Stromal cell of bone marrow (primary cell): ENCODE measurements at places on chromosomes 3 and 15.

GRCh38 chr3:149638228-149639092, 19.4 kb downstream of the WWTR1 start:
- no peak for DNase-seq

DNA sequence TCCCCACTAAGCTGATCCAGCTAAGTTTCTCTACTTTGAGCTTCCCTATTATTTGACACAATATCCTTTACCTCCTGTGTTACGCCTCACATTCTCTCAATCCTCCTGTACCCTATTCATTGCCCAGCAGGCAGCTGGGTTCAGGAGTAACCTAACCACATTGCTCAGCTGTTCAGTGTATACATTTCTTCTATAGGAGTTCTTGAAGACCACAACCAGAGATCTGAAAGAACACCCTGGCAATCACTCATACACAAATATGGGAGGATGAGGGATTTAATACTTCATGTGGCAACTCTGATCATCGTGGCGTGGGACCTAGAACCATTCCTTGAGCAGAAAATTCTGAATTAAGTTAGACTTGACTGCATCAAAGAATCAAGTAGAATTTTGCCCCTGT, 346.8 kb upstream of the ARPP21 start:
- DNase-seq = no peak

DNA sequence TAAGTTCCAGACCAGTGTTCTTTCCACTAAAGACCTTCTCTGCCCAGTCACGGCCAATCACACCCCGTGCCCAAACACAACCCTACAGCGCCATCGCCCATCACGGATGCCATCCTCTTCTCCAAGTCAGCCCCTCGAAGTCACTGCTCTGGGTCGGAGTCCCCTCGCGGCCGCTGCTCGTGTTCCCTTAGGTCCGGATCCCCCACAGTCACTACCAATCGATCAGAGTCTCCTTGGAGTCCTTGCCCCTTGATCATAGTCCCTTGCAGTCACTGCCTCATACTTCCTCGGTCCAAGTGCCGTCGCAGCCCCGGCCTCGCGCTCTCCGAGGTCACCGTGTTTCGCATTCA, 461 bp downstream of the PCYT1A start:
- DNase-seq = no peak

GRCh38 chr3:129003578-129004112, 2.5 kb downstream of the EFCC1 start:
- DNase-seq = no peak

DNA sequence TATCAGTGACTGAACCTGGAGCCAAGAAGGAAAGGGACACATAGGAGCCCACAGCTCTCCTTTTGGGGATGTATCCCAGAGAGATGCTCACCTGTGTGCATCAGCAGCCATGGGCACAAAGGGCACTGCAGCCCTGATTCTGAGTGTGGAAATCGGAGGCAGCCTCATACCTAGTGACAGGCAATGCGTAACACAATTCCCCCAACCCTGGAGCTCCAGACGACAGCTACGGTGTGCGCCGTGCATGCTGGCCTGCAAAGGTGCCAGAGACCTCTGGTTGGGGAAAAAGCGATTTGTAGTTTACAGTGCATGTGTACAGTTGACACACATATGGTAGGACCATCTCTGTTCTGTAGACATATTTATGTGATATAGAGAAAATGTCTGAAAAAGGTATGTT, 59.0 kb upstream of the PLXNA1 start:
- no peak for DNase-seq

DNA sequence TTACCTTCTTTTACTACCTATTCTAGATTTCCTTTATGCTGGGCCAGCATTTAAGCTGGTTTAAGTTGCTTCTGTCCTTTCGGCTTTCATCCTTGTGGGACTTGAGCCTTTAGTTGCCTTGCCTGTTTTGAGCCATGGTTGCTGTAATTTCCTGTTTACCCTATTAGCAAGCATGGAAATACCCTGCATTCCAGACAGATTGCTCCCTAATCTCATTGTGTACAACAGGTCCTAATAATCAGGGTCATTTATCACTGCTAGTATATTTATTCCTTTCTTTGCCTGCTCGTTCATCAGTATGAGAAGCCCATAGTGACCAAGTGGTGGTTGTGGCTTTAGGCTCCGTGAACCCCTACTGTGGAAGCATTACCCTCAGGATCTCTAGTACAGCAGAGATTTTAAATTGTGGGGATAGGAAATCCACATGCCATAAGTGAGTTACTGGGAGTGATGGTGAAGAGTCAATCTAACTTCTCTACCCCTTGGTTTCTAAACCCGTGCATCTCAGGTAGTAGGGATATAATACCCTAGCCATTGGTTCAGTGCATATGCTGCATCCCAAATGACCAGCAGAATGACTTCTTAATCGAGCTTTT, 31.9 kb downstream of the NCK1 start:
- no peak for DNase-seq

DNA sequence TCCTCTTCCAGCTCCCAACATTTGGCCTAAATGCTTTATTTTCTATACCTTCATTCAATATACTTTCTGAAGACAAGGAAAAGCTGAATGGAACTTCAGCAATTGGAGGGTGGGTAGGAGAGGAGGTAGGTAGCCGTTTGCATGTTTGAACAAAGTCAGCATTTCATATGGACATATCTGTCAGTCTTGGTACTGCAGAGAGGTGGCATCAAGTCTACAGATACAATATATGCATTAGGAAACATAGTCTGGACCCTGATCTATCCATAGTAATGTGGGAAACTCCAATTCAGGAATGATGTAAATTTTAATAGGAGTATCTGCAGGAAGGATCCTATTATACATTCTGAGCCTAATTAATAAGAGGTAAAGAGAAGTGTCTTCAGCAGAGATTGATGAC, 526.4 kb downstream of the MECOM start:
- no peak for DNase-seq

GRCh38 chr3:101854608-101855304, 5.4 kb downstream of the NFKBIZ start:
- DNase-seq = no peak

DNA sequence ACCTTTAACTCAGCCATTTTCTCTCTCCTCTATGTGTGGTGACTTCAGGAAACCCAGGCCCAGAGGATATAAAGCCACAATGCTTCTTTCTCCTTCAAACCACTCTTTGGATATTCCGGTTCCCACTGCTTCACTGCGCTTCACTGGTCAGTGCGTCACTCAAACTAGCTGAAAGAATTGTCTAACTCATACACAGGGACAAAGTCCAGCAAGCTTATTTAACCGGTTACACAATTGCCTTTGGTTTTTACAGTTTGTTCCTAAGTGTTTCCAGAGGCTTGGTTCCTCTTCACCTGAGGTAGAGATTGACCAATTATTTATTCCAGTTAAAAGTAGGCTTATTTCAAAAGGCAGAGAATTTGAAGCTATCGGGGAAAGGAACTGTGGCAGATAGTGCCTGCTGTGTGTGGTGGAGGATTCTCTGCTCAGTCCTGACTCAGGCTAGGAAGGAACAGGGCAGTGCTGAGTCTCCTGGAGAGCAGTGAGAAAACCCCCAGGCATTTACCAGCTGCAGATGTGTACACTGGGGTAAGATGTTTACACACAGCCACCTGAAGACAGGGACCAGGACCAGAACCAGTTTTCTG, at the start of gene HGD:
Gene HGD (minus strand): TSS at position 145 of the 587 bp plus-strand sequence. CDS start 128 bp downstream, at position 17.
- DNase-seq = no peak

- no peak for DNase-seq
Measured at GRCh38 chr15:41106947-41107346, 9.1 kb downstream of the INO80 start.

DNA sequence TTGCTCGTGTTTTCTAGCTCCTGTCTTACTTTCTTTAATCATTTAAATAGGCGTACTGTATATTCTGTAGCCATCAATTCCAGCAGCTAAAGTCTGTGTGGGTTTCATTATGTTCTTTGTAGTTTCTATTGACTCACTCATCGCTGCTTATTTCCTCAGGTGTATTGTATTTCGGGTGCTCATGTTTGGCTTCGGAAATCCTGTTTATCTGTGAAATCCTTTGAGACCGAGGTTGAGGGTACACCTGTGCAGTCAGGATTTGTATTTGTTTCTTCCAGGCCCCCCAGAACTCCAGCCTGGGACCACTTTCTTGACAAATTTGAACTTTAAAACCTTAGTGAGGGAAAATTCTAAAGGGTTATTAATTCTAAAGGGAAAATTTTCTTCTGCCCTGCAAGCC, 2.0 kb upstream of the PAK2 start:
- no peak for DNase-seq

DNA sequence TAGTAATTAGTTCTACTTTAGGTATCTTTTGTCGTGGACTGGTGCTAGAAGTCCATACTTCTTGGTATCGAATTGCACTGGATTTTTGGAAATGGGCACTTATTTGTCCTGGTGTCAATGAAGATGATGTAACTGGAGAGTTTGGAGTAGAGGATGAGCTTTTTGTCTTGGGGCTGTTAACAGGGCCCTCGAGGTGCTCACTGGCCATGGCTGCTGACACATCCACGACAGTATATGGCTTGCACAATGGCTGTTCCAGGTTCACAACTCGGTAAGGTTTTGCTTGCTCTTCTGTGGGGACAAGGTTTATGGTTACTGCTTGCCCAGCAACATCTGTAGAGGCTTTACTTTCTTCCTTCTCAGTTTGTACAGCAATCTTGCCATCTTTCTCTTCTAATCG, 109.4 kb upstream of the TSPAN3 start:
- DNase-seq = no peak

DNA sequence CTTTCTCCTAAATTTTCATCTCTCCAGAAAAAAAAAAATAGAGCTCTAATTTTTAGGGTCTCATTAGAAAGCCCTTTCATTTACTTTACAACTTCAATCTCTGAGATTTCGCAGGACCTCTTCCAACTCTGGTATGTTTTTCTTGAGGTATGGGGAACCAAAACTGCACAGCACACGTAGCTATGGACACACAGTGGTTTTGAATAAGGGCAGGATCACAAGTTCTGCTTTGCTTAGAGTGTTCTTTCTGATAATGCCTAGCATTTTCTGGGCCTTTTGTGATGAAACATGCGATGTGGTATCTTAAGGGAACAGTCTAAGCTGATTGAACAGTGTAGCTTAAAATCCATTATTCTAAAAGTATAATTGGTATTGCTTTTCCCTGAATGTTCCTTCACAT, 25.3 kb downstream of the ZNF592 start:
- no peak for DNase-seq

DNA sequence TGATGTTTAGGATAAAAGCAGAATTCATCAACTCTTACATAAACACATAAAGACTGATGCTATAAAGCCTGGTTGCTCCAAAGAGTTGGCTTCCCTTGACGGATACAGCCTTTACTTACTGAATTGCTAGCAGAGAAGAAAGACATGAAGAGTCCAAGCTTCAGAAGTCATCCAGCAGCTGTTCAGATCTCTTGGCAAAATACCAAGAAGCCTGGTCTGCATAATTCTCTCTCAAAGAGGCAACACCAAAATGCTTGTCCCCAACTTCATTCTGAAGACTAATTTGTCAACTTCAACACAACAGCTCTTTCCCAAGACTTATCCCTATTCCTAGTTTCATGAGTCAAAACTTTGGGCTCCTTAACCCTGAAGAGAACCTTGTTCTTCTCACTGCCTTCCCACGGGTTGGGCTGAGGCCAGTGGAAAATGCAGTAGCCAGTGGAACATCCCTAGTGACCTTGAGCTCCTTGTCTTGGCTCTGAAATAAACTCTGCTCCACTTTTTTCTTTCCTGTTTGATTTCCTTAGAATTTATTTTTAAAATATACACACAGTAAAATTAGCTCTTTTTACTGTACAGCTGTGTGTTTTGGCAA, 119.2 kb upstream of the THBS1 start:
- no peak for DNase-seq

DNA sequence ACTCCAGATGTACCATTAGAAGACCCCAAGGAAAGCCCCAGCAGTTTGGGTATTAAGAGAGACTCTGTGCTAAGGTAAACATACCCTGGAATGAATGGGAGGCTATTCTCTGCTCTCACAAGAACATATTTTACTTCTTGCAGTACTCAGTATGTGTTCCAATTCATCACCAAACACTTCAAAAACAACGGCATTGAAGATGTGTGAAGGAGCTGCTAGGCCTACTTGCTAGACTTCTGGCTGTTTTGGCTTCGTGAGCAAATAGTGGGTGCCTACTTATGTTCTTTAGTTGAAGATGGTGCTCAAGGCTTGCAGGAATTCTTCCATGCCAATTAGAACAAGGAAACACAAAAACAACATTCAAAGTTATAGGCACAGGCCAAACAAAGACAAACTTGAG, 514.5 kb downstream of the ROBO1 start:
- no peak for DNase-seq

DNA sequence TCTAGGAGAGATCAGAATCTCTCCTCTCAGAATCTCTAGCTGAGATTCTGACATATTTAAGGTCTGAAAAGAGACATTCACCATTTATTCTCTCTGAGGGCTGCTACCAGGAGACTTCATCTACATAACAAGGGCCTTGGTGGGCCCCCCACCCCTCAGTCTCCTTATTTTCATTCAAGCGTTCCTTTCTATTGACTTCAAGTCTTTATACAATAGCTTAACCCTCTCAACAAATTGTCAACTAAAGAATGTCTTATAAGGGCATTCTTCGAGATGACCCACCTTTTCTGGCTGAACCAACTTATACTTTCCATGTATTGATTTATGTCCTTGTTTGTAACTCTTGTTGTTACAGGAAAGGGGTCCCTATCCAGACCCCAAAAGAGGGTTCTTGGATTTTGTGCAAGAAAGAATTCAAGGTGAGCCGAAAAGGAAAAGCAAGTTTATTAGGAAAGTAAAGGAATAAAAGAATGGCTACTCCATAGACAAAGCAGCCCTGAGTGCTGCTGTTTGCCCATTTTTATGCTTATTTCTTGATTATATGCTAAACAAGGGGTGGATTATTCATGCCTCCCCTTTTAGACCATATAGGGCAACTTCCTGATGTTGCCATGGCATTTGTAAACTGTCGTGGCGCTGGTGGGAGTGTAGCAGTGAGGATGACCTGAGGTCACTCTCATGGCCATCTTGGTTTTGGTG, 209.5 kb upstream of the ALCAM start:
- no peak for DNase-seq

- DNase-seq = peak; percentile 29
Measured at GRCh38 chr15:49199666-49200065, 29.6 kb downstream of the GALK2 start.

GRCh38 chr3:20042331-20042730, 2.1 kb downstream of the KAT2B start:
- no peak for DNase-seq

GRCh38 chr15:65632780-65633375, 11.1 kb downstream of the SLC24A1 start:
- no peak for DNase-seq

DNA sequence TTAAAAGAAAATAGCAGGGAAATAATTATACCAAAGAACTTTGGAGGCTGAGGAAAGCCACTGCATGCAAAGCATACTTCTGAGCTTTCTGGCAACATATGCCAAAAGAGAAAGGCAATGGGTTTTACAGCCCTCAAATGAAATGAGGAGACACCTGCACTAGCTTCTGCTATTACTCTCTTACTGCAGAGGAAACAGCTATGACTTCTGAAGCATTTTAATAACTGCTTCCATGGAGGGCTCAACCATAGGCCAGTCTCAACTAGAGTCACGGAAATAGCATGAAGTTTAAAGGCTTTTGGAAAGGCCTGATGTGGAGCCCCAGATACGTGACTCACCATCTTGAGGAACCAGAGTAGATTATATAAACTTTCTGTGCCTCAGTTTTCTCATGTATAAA, 114.8 kb downstream of the OXNAD1 start:
- no peak for DNase-seq

GRCh38 chr15:73081321-73081958, 29.2 kb downstream of the NEO1 start:
- peak; percentile 47 for DNase-seq
